Activated CD4-positive, alpha-beta T cell treated with anti-CD3 and anti-CD28 coated beads, Interleukin-2, amount 10 ng/mL, durations not matched to agents 7 days and 5 days (primary cell): ENCODE measurements at places on chromosomes 2 and 18. TPM values are rescaled to one million over a fixed set of nuclear protein-coding genes. Genes with fewer than 3 reads are reported as not detected.
A peak's percentile ranks its signal among the peaks of the same experiment; 100 is the strongest.

DNA sequence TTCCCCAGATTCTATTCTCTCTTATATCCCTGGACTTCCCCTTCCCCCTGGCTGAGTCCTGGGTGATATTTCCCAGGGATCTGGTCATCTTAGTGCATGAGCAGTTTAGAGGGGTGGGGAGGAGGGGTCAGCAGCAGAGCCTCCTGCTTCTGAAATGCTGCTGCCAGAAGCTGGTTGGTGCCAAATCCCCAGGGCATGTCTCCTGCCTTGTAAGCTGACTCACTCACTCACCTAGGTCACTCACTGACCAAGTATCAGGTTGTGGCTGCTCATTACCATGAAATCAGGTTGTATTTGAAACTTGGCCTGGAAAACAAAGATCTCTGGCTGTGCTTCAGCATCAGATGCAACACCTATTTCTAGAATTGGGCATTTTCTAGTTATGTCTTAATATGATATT lies 14.3 kb downstream of the GPR39 start:
- no peaks in the 10 kb centered on the region for H3K4me1 ChIP-seq
- no peak overlapping the region for H3K4me3 ChIP-seq
- H3K36me3 ChIP-seq = no peaks in the 10 kb centered on the region
- no peak for DNase-seq
- H3K27me3 ChIP-seq = no peaks in the 10 kb centered on the region
- no peak overlapping the region for H3K27ac ChIP-seq

NDC80 gene
- total RNA-seq = 92.3 TPM

DNA sequence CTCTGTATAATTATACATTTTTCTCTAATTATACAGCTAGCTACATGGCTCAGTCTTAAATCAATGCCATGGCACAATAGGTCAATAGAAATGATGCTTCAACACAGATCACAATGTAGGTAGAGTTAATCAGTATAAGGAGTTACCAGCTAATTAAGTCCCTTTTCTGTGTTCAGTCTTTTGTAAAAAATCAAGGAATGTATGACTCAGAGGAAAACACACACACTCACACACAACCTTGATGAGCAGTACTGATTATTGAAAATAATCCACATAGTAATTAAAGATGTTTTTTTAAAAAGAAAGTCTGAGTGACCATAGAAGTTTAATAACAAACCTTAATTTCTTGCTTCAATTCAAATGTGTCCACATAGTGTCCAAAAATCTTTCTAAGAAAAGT lies 691.3 kb downstream of the LRP1B start:
- H3K4me3 ChIP-seq = no peak overlapping the region
- no peaks in the 10 kb centered on the region for H3K4me1 ChIP-seq
- no peaks in the 10 kb centered on the region for H3K27me3 ChIP-seq
- no peaks in the 10 kb centered on the region for H3K36me3 ChIP-seq
- no peak for DNase-seq

HOXD11 gene
- not detected for total RNA-seq

TMEM182 gene
- 2.5 TPM for total RNA-seq

- peak; percentile 35 for DNase-seq
- no peak overlapping the region for H3K4me3 ChIP-seq
- H3K36me3 ChIP-seq = no peaks in the 10 kb centered on the region
- peaks cover 15% of the 10 kb centered on the region for H3K4me1 ChIP-seq
- peaks cover 26% of the 10 kb centered on the region for H3K27me3 ChIP-seq
These were observed 32.8 kb downstream of the GRHL1 start for GRCh38 chr2:9984217-9984739.

TUBB8B gene
- total RNA-seq = not detected

GRCh38 chr18:13261661-13262357 lies 43.2 kb downstream of the LDLRAD4 start:
- H3K4me3 ChIP-seq = no peak overlapping the region
- no peaks in the 10 kb centered on the region for H3K36me3 ChIP-seq
- no peak overlapping the region for H3K27ac ChIP-seq
- H3K27me3 ChIP-seq = no peaks in the 10 kb centered on the region
- peaks cover 47% of the 10 kb centered on the region for H3K4me1 ChIP-seq

GRCh38 chr2:45859682-45860081 lies 208.2 kb downstream of the PRKCE start:
- DNase-seq = no peak
- H3K36me3 ChIP-seq = peaks cover 2% of the 10 kb centered on the region
- peak overlapping the region; percentile 92 for H3K27ac ChIP-seq
- no peaks in the 10 kb centered on the region for H3K27me3 ChIP-seq
- H3K4me1 ChIP-seq = peaks cover 58% of the 10 kb centered on the region

DNA sequence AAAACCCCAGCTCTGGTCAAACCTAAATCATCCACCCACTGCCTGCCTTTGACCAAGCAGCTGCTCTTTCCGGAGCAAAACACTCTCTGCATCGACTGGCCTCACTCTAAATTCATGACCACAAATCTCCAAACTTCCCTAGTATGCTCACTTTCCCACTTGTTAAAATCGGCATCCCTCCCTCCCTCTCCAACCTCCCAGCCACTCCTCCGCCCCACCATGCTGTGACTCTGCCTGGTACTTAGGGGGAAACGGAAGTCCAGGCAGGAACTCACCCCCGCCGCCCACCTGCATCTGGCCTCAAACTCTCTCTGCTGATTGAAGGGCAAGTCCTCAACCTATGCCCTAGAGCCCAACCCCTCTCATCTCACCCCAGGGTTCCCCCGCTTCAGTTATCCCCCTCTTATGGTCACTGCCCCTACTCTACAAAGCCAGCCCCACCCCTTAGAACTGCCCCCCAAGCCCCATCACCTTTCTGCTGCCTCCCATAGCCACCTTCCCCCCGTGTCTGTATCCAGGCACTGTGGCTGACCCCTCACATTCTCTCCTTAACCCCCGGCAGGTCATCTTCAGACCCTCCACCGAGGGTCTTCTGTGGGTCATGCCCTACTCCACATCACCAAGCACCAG lies 3.8 kb upstream of the ADRA2B start:
- H3K27ac ChIP-seq = peak overlapping the region; percentile 20
- peaks cover 38% of the 10 kb centered on the region for H3K27me3 ChIP-seq
- no peak for DNase-seq
- peaks cover 17% of the 10 kb centered on the region for H3K4me1 ChIP-seq
- H3K36me3 ChIP-seq = no peaks in the 10 kb centered on the region
- no peak overlapping the region for H3K4me3 ChIP-seq

- no peak overlapping the region for H3K4me3 ChIP-seq
- DNase-seq = no peak
- no peaks in the 10 kb centered on the region for H3K4me1 ChIP-seq
- H3K36me3 ChIP-seq = no peaks in the 10 kb centered on the region
These were observed 10.7 kb downstream of the FN1 start for GRCh38 chr2:215425021-215425782.

DNA sequence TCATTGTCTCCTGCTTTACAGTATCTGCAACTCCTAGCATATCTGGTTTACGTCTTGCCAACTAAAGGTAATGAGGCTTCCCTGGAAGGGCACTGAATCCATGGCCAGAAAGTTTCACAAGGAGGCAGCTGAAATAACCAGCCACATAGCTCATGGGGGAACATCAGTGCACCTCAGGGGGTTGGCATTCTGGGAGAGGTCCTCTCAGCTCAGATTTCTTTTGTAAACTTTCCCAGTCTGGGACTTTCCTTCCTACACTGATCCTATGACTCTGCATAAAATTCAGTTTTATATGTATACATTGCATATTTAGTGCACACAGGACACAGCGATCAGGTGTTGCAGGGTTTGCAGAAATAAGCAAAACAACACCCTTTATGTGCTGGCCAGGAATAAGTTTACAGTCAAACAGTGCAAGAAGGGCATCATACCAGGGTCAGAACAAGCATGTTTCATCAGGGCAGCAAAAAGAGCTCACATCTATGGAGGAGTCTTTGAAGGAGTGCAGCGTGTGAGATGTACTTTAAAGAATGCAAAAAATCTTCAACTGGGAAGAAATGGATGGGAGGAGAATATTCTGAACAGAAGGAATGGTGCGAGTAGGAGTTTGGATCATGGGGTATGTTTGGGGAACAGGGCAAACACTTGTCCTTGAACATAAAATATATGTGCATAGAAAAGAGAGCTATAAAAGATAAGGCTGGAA lies 240.6 kb upstream of the RAB12 start:
- peaks cover 20% of the 10 kb centered on the region for H3K27me3 ChIP-seq
- no peak for DNase-seq
- no peaks in the 10 kb centered on the region for H3K36me3 ChIP-seq
- H3K4me3 ChIP-seq = no peak overlapping the region
- H3K4me1 ChIP-seq = peaks cover 7% of the 10 kb centered on the region
- no peak overlapping the region for H3K27ac ChIP-seq

DNA sequence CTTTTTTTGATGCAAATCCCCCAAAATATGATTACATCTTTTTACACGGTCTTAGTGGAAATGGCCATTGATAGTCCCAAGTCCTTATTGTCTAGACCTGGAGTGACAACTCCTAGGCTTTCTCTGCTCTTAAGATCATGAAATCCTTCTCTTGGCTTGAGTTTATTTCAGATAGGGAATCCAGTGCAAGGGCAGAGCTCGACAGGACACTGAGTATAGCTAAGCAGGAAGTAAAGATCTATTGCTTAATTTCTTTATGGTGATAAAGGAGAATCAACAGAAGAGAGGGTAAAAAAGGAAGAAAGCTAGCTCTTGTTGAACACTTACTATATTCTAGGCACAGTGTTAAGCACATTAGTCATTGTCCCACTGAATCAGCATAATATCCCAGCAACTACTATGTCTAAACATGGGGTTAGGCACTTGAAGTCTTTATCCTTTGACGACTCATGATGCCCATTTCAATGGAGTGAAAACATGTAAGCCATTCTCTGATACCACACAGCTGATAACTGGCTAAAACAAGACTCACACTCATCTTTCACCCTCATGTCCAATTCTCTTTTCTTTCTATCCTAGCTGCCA lies 74.1 kb upstream of the LRATD1 start:
- no peaks in the 10 kb centered on the region for H3K36me3 ChIP-seq
- DNase-seq = no peak
- H3K27ac ChIP-seq = no peak overlapping the region
- H3K4me3 ChIP-seq = no peak overlapping the region
- H3K27me3 ChIP-seq = no peaks in the 10 kb centered on the region

DNA sequence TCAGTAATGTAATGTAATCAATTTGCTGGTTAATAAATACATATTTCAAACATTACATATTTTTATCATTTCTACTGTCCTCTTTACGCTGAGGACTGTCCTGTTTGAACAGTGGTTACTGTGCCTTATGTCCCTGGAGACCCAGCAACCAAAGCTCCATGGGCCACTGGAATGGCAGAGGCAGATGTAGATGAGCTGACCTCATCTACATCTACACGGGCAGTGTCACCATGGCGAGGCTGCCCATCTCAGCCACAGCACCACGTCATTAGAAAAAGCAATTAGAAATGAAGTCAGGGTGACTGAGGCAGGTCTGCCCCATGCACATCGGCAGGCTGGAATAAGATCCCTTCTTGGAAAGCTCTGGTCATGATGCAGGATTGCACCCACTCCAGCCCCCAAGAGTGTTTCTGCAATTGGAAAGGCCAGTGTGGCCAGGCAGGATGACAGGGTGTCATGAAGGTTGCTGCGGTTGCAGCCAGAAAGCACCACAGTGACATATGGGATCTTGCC lies 237.5 kb downstream of the NDUFA10 start:
- H3K4me3 ChIP-seq = no peak overlapping the region
- peaks cover 12% of the 10 kb centered on the region for H3K27me3 ChIP-seq
- H3K4me1 ChIP-seq = no peaks in the 10 kb centered on the region

DNA sequence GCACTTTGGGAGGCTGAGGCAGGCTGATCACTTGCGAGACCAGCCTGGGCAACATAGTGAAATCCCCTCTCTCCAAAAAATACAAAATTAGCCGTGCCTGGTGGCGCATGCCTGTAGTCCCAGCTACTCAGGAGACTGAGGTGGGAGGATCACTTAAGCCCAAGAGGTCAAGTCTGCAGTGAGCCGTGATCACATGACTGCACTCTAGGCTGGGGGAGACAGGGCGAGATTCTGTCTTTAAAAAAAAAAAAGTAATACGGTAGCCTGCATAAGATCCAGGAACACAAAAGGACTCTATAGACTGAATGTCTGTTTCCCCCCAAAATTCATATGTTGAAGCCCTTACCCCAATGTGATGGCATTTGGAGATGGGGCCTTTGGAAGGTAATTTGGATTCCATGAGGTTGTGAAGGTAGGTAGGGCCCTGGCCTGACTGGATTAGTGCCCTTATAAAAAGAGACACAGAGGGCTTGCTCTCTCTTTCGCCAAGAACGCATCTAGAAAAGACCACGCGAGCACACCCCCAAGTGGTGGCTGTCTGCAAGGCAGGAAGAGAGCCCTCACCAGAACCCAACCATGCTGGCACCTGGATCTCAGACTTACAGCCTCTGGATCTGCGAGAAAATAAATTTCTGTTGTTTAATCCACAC lies 17.0 kb downstream of the MBOAT2 start:
- no peak overlapping the region for H3K4me3 ChIP-seq
- peak; percentile 14 for DNase-seq
- no peaks in the 10 kb centered on the region for H3K36me3 ChIP-seq
- H3K4me1 ChIP-seq = no peaks in the 10 kb centered on the region
- no peak overlapping the region for H3K27ac ChIP-seq

EFHD1 gene
- total RNA-seq = 0.32 TPM

DNA sequence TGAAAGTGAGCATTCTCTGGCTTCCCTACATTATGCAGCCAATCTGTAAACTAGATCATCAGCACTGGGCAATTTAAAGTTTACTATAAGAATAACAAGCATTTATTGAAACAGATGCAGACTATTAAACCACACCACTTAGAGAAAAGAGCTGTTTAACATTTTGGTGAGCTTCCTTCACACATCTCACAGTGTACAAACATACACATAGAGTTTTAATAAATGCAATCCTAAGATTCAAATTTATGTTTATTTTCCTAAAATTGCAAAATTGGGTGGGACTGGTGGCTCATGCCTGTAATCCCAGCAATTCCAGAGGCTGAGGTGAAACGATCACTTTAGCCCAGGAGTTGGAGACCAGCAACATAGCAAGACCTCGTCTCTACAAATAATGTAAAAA lies 199.3 kb downstream of the SH3BP4 start:
- H3K4me3 ChIP-seq = no peak overlapping the region
- peaks cover 6% of the 10 kb centered on the region for H3K27me3 ChIP-seq
- no peaks in the 10 kb centered on the region for H3K36me3 ChIP-seq
- DNase-seq = no peak

- no peaks in the 10 kb centered on the region for H3K36me3 ChIP-seq
- no peak for DNase-seq
- H3K27ac ChIP-seq = no peak overlapping the region
- H3K4me1 ChIP-seq = no peaks in the 10 kb centered on the region
- H3K4me3 ChIP-seq = no peak overlapping the region
These were observed 312.2 kb downstream of the LRATD1 start for GRCh38 chr2:14944562-14945346.

- H3K36me3 ChIP-seq = peaks cover 32% of the 10 kb centered on the region
- H3K27me3 ChIP-seq = no peaks in the 10 kb centered on the region
- H3K27ac ChIP-seq = no peak overlapping the region
These were observed 129.5 kb upstream of the TTC27 start for GRCh38 chr2:32498306-32498705.

DNA sequence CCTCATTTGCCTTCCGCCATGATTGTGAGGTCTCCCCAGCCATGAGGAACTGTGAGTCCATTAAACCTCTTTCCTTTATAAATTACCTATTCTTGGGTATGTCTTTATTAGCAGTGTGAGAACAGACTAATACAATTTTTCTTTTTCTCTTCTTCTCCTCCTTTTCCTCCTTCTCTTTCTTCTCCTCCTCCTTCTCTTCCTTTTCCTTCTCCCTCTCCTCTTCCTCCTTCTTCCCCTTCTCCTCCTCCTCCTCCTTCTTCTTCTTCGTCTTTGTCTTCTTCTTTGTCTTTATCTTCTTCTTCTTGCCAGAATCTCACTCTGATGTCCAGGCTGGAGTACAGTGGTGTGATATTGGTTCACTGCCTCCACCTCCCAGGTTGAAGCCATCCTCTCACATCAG lies 20.2 kb downstream of the SKA1 start:
- peaks cover 12% of the 10 kb centered on the region for H3K27me3 ChIP-seq
- H3K4me1 ChIP-seq = no peaks in the 10 kb centered on the region
- H3K36me3 ChIP-seq = peaks cover 35% of the 10 kb centered on the region
- no peak for DNase-seq
- no peak overlapping the region for H3K4me3 ChIP-seq
- H3K27ac ChIP-seq = no peak overlapping the region
